ENCODE measurements at places on chromosomes 2 and 18.

GRCh38 chr18:63708650-63709049, 5.9 kb downstream of the SERPINB11 start:
- no peak for DNase-seq

DNA sequence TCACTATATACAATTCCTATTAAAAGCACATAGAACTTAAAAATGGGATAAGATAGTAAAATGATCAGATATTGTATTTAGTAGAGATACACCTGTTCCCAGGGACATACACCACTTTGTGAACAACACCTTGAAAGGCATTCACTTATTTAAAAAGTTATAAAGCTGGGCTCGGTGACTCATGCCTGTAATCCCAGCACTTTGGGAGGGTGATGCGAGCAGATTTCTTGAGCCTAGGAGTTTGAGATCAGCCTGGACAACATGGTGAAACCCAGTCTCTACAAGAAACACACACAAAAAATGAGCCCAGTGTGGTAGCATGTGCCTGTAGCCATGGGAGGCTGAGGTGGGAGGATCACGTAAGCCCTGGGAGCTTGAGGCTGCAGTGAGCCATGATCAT, 90.9 kb downstream of the RAPGEF4 start:
- DNase-seq = no peak

DNA sequence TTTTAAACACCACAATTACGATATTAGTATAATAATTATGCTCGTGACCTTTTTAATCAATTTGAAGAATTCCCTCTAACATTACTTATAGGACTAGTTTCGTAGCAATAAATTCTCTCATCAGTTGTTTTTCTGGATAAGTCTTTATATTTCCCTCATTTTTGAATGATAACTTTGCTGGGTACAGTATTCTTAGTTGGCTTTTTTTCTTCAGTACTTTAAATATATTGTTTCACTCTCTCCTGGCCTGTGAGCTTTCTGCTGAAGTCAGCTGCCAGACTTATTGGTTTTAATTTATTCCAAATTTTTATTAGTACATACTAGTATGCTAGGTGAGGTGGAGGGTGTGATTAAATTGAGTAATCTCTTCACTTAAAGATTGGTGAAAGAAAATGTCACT, 123.8 kb upstream of the CNTNAP5 start:
- no peak for DNase-seq

GRCh38 chr2:160513120-160513519, 19.5 kb upstream of the RBMS1 start:
- no peak for DNase-seq

DNA sequence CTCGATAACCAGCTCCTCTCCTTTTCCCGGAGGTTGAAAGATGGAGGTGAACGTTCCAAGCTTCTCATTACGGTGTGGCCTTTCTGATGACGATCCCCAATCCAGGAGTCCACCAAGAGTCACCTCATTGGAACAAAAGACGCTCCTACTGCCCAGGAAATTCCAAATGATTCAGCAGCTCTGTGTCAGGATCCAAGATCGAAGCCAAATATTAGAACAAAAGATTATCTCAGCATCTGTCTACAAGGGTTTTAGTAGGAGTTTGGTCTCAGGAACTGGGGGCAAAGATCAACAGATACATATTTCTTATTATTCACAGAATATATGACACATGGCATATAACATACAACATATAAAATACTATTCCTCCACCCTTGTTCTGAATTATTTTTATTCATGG, 161.1 kb upstream of the RAB12 start:
- DNase-seq = no peak

DNA sequence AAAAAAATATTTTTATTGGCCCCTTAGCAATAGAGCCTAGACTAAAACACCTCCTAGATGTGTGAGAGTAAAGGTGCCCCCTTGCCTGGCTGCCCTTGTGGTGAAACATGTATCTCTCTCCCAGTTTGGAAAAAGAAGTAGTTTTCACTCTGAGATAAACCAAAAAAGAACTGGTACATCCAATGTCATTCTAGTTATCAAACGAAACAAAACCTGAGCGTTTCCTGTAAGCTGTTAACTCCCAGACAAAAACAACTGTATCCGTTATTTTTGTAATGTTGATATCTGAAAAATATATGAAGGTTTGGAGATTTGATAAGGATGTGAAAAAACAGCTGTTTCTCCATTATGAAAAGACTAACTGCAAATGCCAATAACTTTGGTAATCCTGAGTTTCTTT, 24.3 kb downstream of the HEATR5B start:
- no peak for DNase-seq

- no peak for DNase-seq
These were observed 3.4 kb downstream of the HS6ST1 start for GRCh38 chr2:128315122-128315828.

DNA sequence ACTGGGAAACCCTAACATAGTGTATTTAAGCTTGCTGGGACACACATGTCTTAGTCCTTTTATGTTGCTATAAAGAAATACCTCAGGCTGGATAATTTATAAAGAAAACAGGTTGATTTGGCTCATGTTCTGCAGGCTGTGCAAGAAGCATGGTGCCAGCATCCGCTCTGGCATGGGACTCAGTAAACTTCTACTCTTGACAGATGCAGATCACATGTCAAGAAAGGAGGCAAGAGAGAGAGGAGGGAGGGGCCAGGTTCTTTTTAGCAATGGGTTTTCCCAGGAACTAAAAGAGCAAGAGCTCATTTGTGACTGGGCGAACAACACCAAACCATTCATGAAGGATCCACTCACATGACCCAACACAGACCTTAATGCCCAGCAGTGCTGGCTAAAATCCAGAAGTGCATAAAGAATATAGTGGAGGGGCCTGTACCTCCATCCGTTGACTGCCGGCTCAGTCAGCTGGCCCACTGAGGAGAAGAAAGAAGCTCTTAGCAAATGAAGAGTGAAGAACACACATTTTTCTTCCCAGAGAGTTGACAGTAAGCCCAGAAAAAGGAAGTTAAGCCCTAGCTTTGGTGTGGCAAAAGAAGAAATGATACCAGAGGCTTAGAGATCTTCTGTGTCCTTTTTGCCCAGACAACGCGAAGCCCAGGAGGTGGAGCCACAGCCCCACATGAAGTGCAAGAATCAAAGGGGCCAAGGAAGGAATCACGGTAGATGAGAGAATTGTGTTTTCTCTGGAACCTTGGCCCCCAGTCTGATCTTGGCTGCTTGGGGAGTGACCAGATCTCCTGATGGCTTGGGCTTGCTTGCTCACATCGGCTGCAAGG, 183.5 kb upstream of the FAM98A start:
- DNase-seq = no peak

GRCh38 chr2:168503901-168504300, 47.8 kb downstream of the CERS6 start:
- no peak for DNase-seq

DNA sequence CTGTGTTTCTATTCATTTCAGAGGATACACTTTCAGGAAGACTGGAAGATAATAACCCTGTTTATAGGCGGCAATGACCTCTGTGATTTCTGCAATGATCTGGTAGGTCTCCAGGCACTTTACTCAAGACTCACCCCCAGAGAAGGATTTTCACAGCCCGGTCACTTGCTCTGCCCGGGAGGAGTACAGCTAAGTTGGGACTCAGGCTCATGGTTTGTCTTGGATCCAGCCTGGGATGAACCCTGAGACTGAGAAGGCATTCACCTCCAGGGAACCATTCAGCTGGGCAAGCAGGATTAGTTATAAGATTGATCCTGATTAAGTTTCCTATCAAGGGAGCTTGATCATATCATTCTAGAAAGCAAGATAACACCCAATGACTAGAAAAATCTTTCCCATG, 83.7 kb downstream of the PLB1 start:
- DNase-seq = no peak

- no peak for DNase-seq
These were observed 73.8 kb downstream of the CAVIN2 start for GRCh38 chr2:191773136-191773535.

- no peak for DNase-seq
These were observed 297.6 kb upstream of the STON1 start for GRCh38 chr2:48232351-48232750.

GRCh38 chr2:65504814-65505697, 72.7 kb upstream of the SPRED2 start:
- DNase-seq = no peak

- no peak for DNase-seq
These were observed 252.5 kb upstream of the SP5 start for GRCh38 chr2:170462433-170463205.

- no peak for DNase-seq
These were observed 167.0 kb downstream of the MYO5B start for GRCh38 chr18:50027996-50028395.

GRCh38 chr2:186460465-186460864, 25.6 kb upstream of the ZC3H15 start:
- no peak for DNase-seq

DNA sequence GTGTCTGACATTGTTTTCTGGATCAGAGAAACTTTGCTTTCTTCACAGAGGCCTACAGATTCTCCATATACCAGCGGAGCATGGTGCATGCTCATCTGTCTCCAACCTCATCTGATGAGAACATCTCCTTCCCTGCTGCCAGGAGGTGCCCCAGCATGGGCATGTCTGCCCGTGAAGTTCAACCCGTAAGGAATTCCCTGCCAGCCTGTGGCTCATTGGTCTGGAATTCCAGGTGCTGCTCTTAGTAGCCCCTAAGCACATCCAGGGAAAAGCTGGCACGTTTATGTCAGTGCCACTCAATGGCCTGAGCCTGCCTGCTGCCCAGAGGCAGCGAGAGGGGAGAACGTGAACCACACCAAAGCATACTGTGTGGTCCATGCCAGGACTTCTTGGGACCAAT, 1.7 kb upstream of the SP100 start:
- DNase-seq = no peak

DNA sequence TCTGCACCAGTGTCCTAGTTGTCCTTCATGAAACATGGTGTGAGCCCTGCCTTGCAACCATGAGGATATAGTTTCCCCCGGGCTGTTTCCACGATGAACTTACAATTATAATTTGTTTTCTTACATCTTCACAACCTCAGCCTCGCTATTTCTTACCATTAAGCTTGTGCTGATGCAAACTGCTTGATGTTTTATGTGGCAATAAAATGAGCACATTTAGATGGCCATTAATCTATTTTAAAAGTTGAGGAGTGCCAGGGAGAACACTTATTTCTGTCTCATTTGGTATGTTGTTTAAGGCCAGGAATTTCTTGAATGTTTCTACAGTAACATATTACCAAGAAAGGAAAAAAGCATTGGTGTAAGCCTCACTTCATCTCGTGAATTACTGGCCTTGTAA, 214.5 kb upstream of the SLC8A1 start:
- no peak for DNase-seq

GRCh38 chr2:240963868-240964703, 34.3 kb upstream of the SNED1 start:
- no peak for DNase-seq

DNA sequence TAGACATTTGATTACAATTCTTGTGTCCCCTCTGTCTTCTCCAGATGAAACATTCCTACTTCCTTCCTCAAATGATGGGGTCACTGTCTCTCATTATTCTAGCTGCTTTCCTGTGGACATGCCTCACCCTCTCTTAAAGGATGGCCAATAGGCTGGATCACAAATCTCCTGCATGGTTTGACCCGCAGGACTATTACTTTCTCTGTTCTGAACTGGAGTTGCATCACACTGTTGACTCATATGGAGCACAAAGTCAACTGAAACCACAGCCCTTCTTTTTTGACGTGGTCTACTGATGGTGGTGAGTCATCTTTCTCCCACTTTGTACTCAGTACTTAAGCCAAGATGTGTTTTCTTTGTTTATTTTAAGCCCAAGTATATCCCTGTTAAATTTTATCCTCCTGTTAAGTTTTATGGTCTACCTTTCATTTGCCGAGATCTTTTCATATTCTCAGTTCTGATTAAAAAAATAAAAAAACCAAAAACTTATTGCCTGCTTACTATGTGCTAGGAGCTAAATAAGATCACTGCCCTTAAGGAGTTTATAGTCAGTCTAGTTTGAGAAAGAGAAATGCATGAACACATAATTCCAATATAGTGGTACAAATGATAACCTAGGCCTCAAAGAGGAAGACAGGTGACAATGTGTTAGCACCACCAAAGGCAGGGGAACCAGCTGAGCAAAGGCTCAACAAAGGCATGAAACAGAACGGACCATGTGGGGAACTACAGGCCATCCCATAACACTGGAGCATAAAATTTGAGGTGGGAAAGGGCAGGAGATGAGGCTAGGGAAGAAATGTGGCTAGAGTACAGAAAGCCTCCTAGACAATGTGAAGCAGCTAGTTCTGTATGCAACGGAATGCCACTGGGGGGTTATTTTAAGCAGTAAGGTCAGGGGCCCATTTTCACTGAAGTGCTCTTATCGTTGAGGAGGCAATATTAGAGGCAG, 67.6 kb upstream of the ZFP36L2 start:
- peak; percentile 62 for DNase-seq

- no peak for DNase-seq
These were observed 647.8 kb upstream of the SLC39A10 start for GRCh38 chr2:195009202-195009601.

- no peak for DNase-seq
These were observed 95.2 kb downstream of the LBH start for GRCh38 chr2:30326497-30326896.

DNA sequence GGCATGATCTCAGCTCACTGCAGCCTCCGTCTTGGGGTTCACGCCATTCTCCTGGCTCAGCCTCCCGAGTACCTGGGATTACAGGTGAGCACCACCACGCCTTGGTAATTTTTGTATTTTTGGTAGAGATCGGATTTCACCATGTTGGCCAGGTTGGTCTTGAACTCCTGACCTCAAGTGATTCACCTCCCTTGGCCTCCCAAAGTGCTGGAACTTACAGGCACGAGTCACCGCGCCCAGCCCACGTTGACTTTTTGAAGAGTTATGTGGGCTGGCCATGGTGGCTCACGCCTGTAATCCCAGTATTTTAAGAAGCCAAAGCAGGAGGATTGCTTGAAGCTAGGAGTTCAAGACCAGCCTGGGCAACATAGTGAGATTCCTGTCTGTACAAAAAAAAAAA, 20.8 kb downstream of the CCL20 start:
- no peak for DNase-seq

DNA sequence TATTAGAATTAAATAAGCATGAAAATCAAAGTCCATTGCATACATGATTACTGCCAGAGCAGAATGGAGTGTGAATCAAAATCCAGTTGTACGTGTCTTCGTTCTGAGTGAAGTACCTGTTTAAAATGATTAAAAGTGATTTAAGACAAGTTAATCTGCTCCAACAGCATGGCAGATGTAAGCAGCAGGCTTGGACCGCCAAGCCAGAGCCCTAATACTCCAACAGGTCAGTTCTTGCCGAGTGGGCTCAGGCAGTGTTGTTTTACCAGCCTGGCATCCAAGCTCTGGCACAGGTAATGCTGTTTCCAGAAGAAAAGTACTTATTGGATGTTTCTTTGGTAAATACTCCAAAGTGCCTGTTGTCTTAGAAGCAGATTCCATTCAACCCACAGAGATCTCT, 171.4 kb upstream of the EPAS1 start:
- no peak for DNase-seq

- no peak for DNase-seq
These were observed 54.4 kb downstream of the XRCC5 start for GRCh38 chr2:216163518-216163917.

- no peak for DNase-seq
These were observed 749 bp downstream of the STK25 start for GRCh38 chr2:241507430-241508239.
